Right ventricle myocardium superior (tissue), 1 donor: ENCODE measurements at places on chromosomes 3 and 15.

GRCh38 chr3:16240229-16241023 lies 24.3 kb downstream of the DPH3 start:
- no peak for DNase-seq

- DNase-seq: no peak
Observed at GRCh38 chr3:34174740-34175139, 376.3 kb downstream of the PDCD6IP start.

DNA sequence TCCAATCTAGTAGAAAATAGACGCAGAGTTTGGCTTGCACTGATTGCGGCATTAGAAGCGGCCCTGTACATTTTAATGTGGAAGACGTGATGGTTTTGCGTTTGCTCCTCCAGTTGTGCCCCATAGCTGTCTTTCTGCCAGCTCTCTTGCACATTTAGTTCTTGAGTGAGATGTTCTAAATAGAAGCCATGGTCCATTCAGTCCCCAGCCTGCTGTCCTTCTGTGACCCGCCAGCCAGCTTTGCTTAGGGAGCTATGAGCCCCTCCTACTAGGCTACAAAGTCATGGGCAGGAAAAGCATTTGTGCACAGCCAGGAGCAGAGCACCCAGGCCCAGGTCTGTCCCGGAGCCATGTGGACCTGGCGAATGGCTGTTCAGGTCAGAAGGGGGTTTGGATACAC lies 50.3 kb downstream of the APBA2 start:
- DNase-seq: no peak

DNA sequence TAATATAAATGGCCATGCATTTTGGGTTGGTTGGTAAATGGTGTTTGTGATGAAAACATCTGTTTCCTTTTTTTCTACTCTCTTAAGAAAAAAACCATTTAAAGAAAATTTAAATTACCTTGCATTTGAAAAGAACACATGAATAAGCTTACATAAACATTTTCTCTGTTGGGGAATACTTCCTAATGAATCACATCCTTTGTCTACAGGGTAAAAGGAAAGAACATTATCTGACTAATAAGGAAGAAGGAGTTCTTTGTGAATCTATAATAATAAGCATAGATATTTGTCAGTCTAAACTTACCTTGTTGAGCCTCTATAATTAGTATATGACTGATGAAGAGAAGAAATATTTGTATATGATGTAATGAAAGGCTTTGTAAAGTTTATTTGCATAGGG lies 254.1 kb upstream of the ZNF717 start:
- DNase-seq: no peak

DNA sequence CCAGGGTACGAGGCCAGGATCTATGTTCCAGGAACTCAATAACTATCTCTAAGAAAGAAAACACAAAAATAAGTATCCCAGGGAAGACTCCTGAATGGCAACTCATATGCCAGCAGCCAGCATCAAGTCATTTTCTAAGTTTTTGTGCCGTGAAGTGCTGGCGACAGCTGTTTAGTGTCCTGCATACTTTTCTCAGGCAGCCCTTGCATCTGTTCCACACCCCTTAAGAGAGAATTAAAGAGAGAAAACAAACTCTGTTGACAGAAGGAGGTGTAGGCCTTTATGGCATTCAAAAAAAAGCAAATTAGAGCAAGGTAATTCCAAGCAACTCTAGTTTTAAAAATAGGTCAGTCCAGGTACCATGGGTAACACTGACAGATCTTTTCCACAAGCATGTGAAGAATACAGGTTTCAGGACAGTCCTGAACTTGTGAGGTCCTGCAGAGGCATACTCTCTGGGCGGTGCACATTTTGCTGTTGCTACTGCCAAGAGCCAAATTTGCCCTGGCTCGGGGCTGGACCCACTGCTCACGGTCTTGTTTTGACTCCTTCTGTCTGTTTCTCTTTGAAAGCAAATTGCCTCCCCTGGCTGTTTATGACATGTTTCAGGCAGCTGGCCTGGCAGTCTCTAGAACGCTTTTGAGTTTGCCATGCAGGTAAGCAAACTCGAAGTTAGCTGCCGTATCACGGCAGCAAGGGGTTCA lies 252.1 kb upstream of the ADAMTS9 start:
- DNase-seq: no peak

GRCh38 chr15:98957655-98958054 lies 49.9 kb downstream of the PGPEP1L start:
- DNase-seq: no peak

GRCh38 chr15:76060118-76060989 lies 569 bp downstream of the TMEM266 start:
- DNase-seq: no peak

- peak; percentile 18 for DNase-seq
Observed at GRCh38 chr3:14768182-14768790, 50.5 kb upstream of the FGD5 start.

DNA sequence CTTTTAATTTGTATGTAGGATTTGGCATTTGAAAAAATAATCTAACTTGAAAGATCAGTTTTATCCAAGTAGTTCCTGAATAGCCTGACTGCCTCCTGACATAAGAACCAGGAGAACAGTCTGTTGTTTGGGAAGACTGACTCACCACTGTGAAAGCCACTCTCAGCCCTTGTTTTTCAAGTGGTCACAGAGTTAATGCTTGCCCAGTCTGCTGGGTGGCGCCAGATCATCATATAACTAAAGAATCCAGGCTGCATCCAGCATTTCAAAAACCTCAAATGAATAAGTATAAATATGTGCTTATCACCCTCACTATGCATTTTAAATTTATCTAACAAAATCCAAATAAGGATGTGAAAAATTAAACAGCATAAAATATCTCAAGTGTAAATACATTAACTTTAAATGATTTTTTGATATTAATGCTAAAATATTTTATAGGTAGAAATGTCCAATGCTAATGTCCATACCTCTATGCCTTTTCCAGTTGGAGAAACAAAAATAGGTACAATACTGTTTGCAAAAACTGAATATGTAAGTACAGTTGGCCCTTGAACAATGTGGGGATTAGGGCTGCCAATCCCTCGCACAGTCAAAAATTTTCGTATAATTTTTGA lies 26.9 kb upstream of the ZBBX start:
- no peak for DNase-seq

GRCh38 chr15:52635908-52636307 lies 43.3 kb downstream of the ATOSA start:
- DNase-seq: no peak

GRCh38 chr15:57494581-57494980 lies 97.1 kb upstream of the MYZAP start:
- DNase-seq: peak; percentile 51

- no peak for DNase-seq
Observed at GRCh38 chr3:54042259-54042823, 80.0 kb upstream of the CACNA2D3 start.

DNA sequence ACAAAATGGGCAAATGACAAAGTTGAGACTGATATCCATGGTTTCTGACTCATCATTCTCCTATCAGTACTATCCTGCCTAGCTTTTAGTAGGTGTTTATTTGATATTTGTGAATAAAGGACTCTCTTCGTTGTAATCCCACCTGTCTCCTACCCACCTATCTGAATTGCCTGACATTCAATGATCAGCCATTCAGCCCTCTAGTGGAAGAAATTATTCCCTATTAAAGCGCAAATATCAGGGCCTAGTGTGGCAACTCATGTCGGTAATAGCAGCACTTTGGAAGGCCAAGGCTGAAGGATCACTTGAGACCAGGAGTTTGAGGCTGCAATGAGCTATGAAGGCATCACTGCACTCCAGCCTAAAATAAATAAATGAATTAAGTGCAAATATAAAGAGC lies 195.7 kb upstream of the SETMAR start:
- no peak for DNase-seq

- DNase-seq: no peak
Observed at GRCh38 chr15:61701455-61701854, 358.8 kb downstream of the VPS13C start.

GRCh38 chr15:72168131-72168807 lies 29.3 kb downstream of the GRAMD2A start:
- DNase-seq: peak; percentile 51

DNA sequence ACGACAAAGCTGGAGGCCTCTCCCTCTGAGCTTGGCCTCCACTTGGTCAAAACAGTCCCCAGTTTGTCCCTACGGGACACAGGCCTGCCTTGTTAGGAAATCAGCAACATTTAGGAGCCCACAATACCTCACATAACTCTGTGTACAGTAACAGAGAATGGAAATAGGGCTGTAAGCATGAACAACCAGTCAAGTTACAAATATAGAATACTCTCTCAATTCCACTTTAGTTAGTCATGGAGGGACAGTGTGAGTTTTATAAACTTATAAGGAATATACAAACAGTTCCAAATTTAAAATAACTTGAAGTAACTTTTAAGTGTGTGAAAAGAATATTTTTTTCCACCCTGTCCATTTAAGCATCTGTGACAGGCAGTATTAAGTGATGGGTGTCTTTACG lies 129.4 kb downstream of the PGPEP1L start:
- DNase-seq: no peak

GRCh38 chr3:157444797-157445184 lies 8.1 kb downstream of the PTX3 start:
- no peak for DNase-seq

GRCh38 chr3:34106879-34107278 lies 308.4 kb downstream of the PDCD6IP start:
- no peak for DNase-seq

GRCh38 chr3:127884041-127884440 lies 31.0 kb upstream of the KBTBD12 start:
- no peak for DNase-seq

- no peak for DNase-seq
Observed at GRCh38 chr15:47376190-47376589, 341.1 kb upstream of the SEMA6D start.

- peak; percentile 55 for DNase-seq
Observed at GRCh38 chr3:191356631-191357439, 26.5 kb upstream of the UTS2B start.

DNA sequence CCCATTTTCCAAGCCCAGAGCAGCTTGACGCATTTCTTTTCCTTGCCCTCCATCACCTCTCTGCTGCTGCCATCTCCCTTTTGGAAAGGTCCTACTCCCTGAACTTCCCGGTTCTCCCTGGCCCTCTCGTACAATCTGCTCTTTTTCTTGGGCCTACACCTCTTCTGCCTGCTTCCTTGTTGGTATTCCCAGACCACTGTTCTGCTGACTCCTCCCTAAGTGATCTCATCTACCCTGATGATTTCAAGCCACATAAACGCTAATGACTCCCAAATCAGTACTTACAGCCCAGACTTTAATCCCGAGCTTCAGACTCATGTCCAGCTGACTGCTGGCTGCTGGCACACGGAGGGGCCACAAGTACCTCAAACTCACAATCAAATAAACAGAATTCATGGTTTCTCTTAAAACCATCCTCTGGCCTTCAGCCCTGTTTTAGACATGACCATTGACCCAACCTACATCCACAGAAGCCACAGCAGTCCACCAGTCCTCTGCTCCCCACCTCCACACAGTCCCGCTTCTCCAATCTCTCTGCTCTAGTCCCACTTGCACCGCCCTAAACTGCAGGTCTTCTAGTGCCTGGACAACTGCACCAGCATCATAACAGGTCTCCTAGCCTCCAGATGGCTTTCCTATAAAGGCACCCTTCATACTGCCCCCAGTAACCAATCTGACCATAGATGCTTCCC lies 57.6 kb downstream of the AAGAB start:
- DNase-seq: no peak

DNA sequence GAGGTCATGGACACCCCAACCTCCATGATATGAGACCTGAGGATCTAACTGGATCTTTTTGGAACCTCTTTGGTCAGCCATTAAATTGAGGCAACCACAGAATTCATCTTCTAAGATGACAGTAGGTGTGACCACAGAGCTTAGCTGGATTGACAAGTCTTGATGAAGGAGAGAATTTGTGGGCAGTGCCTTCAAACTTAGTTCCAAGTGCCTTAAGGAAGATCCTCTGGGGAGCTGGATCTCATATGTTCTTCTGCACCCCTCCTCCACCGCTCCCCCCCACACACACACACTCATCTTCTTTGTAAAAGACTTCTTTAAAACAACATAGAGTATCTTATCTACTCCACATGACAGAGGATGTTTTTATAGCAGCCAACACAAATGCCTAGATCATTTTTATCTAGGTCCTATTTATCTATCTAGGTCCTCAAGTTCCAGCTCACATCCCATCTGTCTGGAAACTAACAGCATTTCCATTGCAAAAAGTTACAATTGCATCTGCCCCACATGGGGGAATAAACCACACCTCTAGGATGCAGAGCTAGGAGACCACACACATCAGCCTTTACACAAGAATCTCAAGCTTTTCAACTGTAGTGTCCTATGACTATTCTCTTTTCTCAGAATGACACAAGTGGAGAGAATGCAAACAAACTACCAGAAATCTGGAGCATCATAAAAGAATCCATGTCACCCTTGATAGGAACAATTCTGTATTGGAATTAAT lies 37.4 kb downstream of the WWTR1 start:
- DNase-seq: no peak

DNA sequence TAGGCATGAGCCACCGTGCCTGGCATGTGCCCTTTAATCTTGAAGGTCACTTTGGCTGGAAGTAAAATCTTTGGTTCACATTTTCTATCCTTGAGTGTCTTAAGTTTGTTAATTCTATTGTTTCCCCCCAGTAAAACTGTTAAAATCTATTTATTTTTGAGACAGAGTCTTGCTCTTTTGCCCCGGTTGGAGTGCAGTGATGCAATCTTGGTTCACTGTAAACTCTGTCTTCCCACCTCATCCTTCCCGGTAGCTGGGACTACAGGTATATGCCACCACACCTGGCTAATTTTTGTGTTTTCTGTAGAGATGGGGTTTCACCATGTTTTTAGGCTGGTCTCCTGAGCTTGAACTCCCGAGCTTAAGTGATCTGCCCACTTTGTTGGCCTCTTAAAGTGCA lies 7.7 kb downstream of the PPP4R2 start:
- no peak for DNase-seq
